Omental fat pad (tissue), 4 donors: ENCODE measurements at places on chromosomes 16 and 17.

- no peak for DNase-seq
These were observed 2.0 kb downstream of the SOCS7 start for GRCh38 chr17:38353668-38354067.

DNA sequence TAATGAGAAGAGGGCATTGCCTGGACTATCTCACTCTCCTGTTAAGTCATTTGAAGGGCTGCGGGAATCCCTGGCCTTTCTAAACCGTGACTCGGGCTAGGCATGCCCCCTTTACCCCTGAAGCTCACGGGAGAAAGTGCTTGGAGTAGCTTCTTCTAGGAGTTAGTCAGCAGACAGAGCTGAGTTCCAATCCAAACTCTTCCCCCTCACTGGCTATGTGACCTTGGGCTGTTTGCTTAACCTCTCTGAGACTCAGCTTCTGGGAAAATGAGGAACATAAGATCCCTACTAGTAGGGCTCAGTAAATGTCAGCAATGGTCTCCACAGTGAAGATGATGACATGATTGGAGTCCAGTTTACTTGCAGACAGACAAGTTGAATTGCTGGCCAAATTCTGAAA lies 5.7 kb upstream of the B9D1 start:
- DNase-seq: no peak

GRCh38 chr16:19410435-19411171 lies 7.1 kb upstream of the TMC5 start:
- DNase-seq: no peak

- DNase-seq: no peak
These were observed 33.2 kb downstream of the TIMM22 start for GRCh38 chr17:1029922-1030644.

- DNase-seq: no peak
These were observed 100.7 kb downstream of the SOCS1 start for GRCh38 chr16:11155284-11155806.

GRCh38 chr16:57482845-57483545 lies 3.3 kb downstream of the DOK4 start:
- peak; percentile 18 for DNase-seq

- DNase-seq: no peak
These were observed 70.0 kb downstream of the IRX6 start for GRCh38 chr16:55393991-55394390.

GRCh38 chr16:1414532-1415260 lies at the start of gene UNKL:
UNKL (minus strand) TSS chr16:1414704; CDS start chr16:1414691, 13 bp downstream.
- peak; percentile 37 for DNase-seq

- no peak for DNase-seq
These were observed 1.3 kb downstream of the KIAA0513 start for GRCh38 chr16:85028685-85029407.

DNA sequence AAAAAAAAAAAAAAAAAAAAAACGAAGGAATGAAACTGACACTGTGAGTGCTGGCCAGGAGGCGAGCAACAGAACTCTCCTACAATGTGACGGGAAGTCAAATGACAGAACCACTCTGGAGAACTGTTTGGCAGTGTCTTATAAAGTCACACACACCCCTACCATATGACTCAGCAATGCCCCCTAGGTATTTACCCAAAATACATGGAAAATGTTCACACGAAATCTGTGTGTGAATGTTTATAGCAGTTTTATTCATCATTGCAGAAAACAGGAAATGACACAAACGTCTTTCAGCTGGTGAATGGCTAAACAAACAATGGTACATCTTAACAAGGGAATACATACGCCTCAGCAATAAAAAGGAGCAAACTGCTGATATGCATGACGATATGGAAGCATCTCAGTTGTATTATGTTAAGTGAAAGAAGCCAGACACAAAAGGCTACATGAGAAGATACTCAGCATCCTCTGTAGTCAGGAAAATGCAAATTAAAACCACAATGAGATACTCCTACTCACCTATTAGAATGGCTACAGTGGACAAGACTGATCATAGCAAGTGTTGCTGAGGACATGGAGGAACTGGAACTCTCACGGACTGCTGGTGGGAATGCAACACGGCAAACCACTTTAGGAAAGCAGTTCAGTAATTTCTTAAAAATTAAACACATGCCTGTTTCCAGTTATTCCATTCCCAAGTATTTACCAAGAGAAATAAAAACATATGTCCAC lies 74.7 kb downstream of the TBC1D16 start:
- DNase-seq: no peak

GRCh38 chr16:82782715-82783251 lies 156.0 kb downstream of the CDH13 start:
- no peak for DNase-seq

DNA sequence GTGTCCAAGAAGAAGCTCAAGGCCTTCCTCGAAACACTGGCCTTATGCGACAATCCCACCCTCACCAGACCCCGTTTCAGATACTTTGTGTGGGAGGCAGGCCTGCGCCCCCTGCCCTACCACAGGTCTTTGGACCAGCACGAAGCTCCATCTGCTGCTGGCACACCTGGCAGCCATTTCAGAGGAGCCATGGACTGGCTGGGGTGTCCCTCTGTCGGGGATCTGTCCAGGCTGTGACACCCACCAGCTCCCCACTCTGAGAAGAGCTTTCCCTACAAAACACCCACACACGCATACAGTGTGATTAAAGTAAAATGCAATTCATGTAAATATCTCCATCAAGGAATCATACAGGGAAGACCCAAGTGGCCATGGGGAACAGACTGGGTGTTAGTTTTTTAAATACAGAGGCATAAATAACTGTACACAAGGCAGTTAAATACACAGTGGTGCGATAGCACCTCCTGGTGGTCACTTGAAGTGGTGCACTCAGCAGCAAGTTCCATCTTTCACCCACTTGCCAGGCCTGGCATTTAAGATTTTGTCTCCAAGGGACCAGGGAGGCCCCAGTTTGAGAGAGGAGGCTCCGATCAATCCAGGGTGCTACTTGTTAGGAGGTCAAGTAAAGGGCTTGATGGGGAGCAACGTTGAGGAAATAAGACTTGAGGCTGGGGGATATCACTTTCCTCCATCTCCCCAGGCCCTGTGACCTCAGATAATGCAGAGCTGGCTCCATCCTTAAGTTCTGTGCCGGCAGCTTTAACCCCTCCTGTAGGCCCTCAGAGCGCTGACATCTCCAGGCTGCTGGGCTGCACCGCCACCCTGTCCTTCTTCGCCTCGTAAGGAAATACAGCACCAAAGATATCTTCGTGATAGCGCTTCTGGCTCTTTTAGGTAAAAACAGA lies 43.6 kb downstream of the NOS2 start:
- peak; percentile 55 for DNase-seq

- no peak for DNase-seq
These were observed 18.2 kb downstream of the SRP68 start for GRCh38 chr17:76054112-76054476.

- DNase-seq: no peak
These were observed 1.8 kb downstream of the CNTNAP4 start for GRCh38 chr16:76278980-76279379.

DNA sequence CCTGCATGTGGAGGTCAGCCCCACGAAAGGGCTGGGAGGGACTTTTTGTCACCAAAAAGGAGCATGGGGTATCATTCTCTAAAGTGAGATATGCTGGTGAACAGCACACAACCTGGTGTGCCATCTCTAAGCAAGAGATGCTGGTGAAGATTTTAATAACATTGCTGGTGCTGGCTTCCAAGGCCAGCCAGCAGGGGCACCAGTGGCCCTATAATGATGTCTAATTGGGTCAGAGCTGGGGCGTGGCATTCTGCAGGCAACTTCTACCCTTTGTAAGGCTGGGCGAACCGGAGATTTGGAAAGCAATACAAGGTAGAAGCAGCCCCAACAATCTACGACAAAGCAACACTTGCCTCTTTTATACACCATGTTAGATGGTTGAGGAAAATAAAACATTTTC lies 16.8 kb downstream of the SDR42E1 start:
- no peak for DNase-seq

- no peak for DNase-seq
These were observed 101.9 kb downstream of the PCTP start for GRCh38 chr17:55852734-55853133.
